IMR-90 (cell line): ENCODE measurements at places on chromosomes 3 and 15. TPM values are rescaled to one million over a fixed set of nuclear protein-coding genes. Genes with fewer than 3 reads are reported as not detected.

SERINC4 gene
- under 0.01 TPM in 1 of 2 replicates, not detected in the other for total RNA-seq

ATP8B4 gene
- 0.54 and 0.56 TPM in 2 replicates for total RNA-seq

LSAMP gene
- total RNA-seq = 7.9 and 8.1 TPM in 2 replicates

MRPS22 gene
- 72.4 and 94.4 TPM in 2 replicates for total RNA-seq

IL17RB gene
- total RNA-seq = under 0.01 TPM in 1 of 2 replicates, not detected in the other

SCAANT1 gene
- not detected in 2 replicates for total RNA-seq

DNA sequence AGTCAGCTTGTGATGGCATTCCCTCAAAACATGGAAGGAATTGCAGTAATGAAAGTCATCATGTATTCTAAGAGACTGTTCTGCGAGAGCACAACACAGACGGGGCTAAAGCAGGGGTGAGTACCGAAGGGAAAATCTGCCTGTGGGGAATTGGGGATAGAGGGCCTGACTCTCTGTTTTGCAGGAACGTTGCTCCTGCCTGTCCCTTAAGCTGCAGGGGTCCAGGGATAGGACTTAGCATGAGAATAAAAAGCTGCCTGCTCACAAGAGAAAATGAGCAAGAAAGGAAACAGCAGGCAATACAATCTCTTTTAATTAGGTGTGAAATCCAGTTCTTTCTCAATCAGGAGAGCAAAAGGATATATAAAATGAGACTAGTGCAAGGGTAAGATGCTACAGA is 62.2 kb downstream of the TIGIT start:
- no peak for DNase-seq
- H3K36me3 ChIP-seq = peaks cover 8% of the 10 kb centered on the region
- H3K27me3 ChIP-seq = no peaks in the 10 kb centered on the region
- H3K4me1 ChIP-seq = no peaks in the 10 kb centered on the region

- H3K27me3 ChIP-seq = no peaks in the 10 kb centered on the region
- H3K4me1 ChIP-seq = peaks cover 6% of the 10 kb centered on the region; the same call in 1 of the 2 replicates
- no peak overlapping the region for H3K27ac ChIP-seq
- no peaks in the 10 kb centered on the region for H3K36me3 ChIP-seq
- DNase-seq = peak; percentile 34
Measured at GRCh38 chr3:57787867-57788623, 31.9 kb downstream of the SLMAP start.

- no peak overlapping the region for H3K4me3 ChIP-seq
- DNase-seq = no peak
- no peaks in the 10 kb centered on the region for H3K4me1 ChIP-seq
- no peak overlapping the region for H3K27ac ChIP-seq
- no peaks in the 10 kb centered on the region for H3K36me3 ChIP-seq
Measured at GRCh38 chr15:52778457-52778856, 11.7 kb downstream of the ONECUT1 start.

DNA sequence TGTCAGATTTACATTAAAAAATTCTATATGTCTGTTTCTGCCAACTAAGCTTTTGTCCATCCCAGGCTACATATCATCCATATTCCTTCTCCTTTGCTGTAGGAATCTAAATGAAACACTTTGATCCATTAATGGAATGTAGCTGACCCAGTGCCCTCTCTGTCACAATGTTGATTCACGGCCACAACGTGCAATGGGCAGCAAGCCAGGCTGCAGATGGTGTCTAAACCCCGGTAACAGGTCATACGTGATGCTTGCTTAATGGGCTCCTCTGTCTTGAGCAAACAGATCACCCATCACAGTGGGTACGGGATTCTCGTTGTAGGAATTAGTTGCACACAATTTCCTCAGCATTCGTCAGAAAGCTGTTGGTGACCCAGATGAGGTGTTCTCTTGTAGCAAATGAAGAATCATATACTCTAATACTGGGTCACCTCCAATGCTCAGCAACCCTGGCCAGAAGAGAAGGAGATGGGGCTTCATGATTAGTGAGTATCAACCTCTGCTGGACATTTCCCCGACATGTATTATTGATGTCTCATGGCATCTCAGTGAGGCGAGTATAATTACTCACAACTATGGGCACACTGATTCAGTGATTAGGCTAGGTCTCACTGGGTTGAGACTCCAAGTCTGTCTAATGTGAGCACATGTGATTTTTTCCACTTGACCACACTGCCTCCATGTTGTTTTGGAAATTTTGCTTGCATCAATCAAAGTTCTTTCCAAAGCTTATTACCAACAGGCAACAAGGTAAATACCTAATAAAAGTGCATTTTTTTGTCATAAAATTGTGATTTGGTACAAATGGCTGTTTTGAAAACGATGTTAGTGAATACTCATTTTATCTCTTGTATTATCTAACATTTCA is 12.9 kb upstream of the DCBLD2 start:
- H3K4me3 ChIP-seq = no peak overlapping the region
- H3K36me3 ChIP-seq = no peaks in the 10 kb centered on the region
- H3K27ac ChIP-seq = no peak overlapping the region
- DNase-seq = no peak
- peaks cover 7% of the 10 kb centered on the region for H3K4me1 ChIP-seq

GRCh38 chr3:140470211-140470610 is 207.7 kb upstream of the TRIM42 start:
- DNase-seq = no peak
- no peak overlapping the region for H3K4me3 ChIP-seq
- no peak overlapping the region for H3K27ac ChIP-seq
- no peaks in the 10 kb centered on the region for H3K36me3 ChIP-seq

- DNase-seq = no peak
- no peaks in the 10 kb centered on the region for H3K27me3 ChIP-seq
- no peak overlapping the region for H3K4me3 ChIP-seq
- no peak overlapping the region for H3K27ac ChIP-seq
- H3K36me3 ChIP-seq = no peaks in the 10 kb centered on the region
Measured at GRCh38 chr15:92153620-92154019, 240.1 kb upstream of the ST8SIA2 start.

DNA sequence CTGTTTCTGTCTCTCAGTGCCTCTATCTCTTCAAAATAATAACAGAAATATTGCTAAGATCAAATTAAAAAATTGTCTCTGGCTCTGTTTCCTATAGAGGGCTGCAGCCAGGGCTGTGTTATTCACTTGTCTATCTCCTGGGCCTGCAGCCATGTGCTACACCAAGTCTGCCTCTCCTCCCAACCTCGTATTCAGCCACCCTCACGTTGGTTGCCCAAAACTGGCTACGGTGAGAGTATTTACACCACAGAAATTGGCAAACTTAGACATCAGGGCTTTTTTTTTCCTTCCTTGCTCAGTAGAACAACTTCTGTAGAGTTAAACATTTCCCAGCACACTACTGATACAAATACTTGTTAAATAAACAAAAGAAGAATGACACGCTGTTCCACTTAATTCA is 320.9 kb upstream of the ICE2 start:
- no peak for DNase-seq
- no peak overlapping the region for H3K27ac ChIP-seq
- H3K4me3 ChIP-seq = no peak overlapping the region
- H3K36me3 ChIP-seq = no peaks in the 10 kb centered on the region

- no peak overlapping the region for H3K4me3 ChIP-seq
- peak; percentile 53 for DNase-seq
- H3K27ac ChIP-seq = peak overlapping the region; percentile 31; the same call in 1 of the 2 replicates
Measured at GRCh38 chr3:59812237-59813147, 762.7 kb upstream of the CFAP20DC start.

- no peak overlapping the region for H3K27ac ChIP-seq
- no peaks in the 10 kb centered on the region for H3K4me1 ChIP-seq
- no peak overlapping the region for H3K4me3 ChIP-seq
- H3K27me3 ChIP-seq = no peaks in the 10 kb centered on the region
- DNase-seq = no peak
Measured at GRCh38 chr3:36309092-36309491, 71.2 kb upstream of the STAC start.

GRCh38 chr3:102492300-102492699 is 57.5 kb downstream of the ZPLD1 start:
- no peak overlapping the region for H3K27ac ChIP-seq
- H3K4me1 ChIP-seq = no peaks in the 10 kb centered on the region
- no peak for DNase-seq
- no peaks in the 10 kb centered on the region for H3K36me3 ChIP-seq
- no peak overlapping the region for H3K4me3 ChIP-seq
- H3K27me3 ChIP-seq = no peaks in the 10 kb centered on the region

DNA sequence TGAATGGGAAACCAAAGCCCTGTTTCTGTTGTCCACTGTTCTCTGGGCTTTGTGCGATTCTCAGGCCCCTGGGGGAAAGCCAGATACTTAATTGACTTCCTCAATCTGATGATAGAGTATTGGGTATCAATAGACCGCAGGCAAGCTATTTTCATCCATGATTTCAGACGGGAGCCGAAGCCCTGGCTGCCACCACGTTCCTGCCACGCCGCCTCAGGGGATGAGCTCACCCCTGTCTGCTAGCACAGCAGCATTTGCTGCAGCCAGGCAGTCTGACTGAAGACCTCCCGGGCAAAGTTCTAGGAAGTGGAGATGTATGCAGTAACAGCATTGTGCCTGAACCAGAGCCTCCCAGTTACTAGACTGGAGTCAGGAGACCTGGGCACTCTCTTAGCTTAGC is 69.8 kb downstream of the ISG20 start:
- peaks cover 34% of the 10 kb centered on the region for H3K27me3 ChIP-seq
- no peak overlapping the region for H3K27ac ChIP-seq
- DNase-seq = no peak
- H3K4me1 ChIP-seq = peaks cover 2% of the 10 kb centered on the region; the same call in 1 of the 2 replicates

DNA sequence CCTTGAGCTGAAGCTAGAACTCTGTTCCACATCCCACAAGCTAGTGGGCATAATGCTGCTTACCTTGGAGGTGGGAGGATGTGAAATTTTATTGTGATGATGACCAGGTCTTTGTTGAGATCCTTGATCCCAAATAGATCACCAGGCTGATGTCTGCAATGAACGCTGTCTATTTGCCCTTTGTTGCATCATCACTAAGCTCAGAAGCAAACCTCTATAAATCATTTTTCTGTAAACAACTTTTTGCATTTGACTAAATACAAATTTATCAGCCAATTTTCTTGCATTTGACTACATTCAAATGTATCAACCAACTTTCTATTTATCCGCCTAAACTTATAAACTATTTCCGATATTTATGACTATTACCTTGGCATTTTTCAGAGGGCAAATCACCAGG is 9.7 kb downstream of the CCDC80 start:
- no peak overlapping the region for H3K27ac ChIP-seq
- H3K36me3 ChIP-seq = peaks cover 4% of the 10 kb centered on the region
- H3K27me3 ChIP-seq = no peaks in the 10 kb centered on the region
- DNase-seq = no peak

- H3K4me1 ChIP-seq = peaks cover 32% of the 10 kb centered on the region
- peak; percentile 67 for DNase-seq
- no peaks in the 10 kb centered on the region for H3K27me3 ChIP-seq
Measured at GRCh38 chr3:127699416-127700300, 26.9 kb downstream of the ABTB1 start.

GRCh38 chr3:160378331-160379109 is 20.5 kb downstream of the IFT80 start:
- no peaks in the 10 kb centered on the region for H3K27me3 ChIP-seq
- peaks cover 4% of the 10 kb centered on the region for H3K4me1 ChIP-seq
- H3K27ac ChIP-seq = no peak overlapping the region
- H3K36me3 ChIP-seq = peaks cover 5% of the 10 kb centered on the region
- H3K4me3 ChIP-seq = no peak overlapping the region
- no peak for DNase-seq

- no peaks in the 10 kb centered on the region for H3K27me3 ChIP-seq
- H3K36me3 ChIP-seq = no peaks in the 10 kb centered on the region
- H3K27ac ChIP-seq = no peak overlapping the region
- peaks cover 8% of the 10 kb centered on the region for H3K4me1 ChIP-seq
Measured at GRCh38 chr15:73626072-73626471, 7.1 kb downstream of the NPTN start.
